ENCODE measurements at places on chromosomes 2 and 18.

DNA sequence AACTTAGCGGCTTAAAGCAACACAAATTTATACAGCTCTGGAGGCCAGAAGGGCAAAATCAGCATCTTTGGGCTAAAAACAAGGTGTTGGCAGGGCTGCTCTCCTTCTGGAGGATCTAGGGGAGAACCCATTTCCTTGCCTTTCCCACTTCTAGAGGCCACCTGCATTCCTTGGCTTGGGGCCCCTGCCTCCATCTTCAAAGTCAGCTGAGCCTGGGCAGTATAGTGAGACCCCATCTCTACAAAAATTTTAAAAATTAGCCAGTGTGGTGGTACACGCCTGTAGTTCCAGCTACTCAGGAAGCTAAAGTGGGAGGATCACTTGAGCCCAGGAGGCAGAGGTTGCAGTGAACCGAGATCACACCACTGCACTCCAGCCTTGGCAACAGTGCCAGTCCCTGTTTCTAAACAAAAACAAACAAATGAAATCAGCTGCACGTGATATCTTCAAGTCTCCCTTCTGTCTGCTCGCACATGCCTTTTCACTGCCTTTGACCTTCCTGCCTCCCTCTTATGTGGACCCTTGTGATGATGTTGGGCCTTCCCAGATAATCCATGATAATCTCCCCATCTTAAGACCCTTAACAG lies 200.6 kb downstream of the ZFP36L2 start:
- DNase-seq = no peak

- DNase-seq = peak; percentile 19
Measured at GRCh38 chr2:148674063-148675020, 29.8 kb downstream of the EPC2 start.

- peak; percentile 20 for DNase-seq
Measured at GRCh38 chr2:227033471-227034148, 130.4 kb downstream of the COL4A4 start.

DNA sequence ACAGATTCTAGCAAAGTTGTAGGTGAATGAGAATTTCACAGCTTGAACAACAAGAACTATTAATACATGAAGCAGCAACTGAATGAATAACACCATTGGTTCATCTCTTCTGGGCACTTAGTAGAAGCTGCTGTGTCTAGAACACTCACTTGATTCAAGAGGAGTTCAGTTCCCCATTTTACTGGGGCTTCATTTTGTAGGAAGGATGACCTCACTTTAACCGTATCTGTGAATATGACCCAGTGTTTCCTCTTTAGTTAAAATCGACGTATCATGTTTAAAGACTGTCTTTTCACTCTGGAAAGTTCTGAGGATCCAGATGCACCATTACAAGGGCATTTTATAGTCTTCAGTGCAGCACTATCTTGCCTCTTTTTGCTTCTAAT lies 47.8 kb downstream of the LRRTM1 start:
- DNase-seq = no peak

DNA sequence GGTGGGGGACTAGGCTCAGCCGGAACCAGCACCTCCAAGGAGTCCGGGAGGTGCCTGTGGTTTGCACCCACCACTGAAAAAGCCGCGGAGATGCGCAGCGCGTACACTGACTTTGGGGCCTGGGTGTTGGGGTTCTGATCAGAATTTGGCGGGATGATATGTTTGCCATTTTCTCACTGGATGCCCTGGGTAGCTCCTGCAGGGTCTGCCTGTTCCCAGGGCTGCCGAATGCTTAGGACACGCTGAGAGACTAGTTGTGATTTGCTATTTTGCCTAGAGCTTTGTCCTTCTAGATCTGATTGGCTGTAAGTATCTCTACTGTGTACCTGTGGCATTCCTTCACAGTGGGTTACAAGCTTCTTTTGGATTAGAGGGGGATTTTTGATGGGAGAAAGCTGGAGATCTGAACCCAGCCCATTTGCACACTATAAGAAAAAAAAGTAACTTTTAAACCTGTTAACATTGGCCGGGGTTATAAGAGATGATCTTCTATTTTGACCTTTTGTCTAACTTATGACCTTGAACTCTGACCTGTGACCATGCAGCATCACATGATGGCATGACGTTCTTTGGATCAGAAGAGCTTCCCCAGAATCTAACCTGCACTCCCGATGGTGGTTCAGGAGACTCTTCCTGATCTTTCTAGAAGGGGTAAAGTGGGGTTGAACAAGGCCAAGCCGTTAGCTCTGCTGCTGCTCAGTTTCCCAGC lies 1.6 kb downstream of the KCNE4 start:
- DNase-seq = no peak

DNA sequence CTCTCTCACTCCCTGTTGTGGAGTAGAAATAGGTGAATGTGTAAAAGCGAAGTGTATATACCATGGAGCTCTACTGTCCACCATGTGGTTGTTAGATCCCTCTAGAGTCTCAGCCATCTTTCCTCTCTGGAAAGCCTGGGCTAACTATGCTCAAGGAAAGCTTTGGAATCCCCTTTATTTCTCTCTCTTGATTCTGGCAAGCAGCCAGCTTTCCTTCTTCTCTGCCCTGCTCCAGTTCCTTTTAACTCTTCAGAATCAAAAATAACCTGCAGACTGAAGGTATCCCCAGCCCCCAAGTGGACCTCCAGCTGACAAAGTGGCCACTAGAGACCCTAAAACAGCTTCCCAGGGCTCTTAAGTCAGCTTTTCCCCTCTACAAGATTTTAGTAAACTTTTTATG lies 381.9 kb downstream of the PLCL1 start:
- DNase-seq = no peak

DNA sequence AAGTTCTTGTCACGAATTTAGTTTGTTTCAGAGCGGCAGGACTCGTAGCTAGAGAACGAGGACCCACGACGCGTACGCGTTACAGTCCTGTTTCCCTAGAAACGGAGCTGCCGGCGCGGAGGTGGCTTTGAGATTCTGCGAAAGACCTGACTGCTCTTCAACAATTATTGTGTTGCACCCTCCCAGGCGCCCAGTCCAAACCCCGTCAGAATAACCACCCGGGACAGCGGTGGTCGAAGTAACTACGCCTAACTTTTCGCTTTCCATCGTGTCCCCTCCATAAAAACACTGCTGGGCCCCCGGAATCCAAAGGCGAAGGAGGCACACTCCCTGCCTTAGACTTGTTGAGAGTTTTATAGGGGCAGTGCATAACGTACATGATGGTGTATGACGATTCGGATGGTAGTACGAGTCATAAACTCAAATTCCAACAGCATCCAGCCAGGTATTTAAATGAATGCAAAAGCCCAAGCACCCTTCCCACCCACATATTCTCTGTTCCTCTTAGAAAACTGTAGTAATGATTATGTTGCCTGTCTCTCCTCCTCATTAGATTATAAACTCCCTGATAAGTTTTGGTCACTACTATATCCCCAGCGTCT lies 651 bp upstream of the STAM2 start:
- DNase-seq = no peak

- peak; percentile 6 for DNase-seq
Measured at GRCh38 chr2:240301256-240301795, 134.1 kb upstream of the GPC1 start.

DNA sequence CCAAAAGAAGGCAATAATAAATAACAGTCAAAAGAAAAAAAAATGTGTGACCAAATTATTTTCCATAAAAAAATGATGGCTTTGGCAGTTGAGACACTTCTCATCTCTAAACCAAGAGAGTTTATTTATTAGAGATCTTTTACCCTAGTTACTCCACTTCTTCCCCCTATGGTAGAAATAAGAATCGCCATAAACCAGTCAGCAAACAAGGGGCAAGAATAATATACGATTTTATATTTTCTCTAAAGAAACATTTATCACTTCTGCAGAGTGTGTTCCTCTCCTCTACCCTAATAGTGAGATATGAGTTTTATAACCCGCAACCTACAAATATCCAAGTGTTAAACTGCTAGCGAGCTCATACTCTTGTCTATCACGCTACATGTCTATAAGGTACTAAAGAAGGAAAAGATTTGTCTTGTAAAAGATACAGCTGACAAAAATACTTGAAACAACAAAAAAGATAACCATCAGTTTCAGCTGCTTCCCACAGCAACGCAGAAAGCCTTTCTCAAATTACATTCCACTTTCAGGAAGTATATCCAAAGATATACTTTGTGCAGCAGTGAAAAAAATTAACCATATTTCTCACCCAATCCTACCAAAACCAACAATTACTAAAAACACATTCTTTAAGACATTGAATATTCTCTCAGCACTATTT lies 2.3 kb downstream of the RNF103 start:
- no peak for DNase-seq

- no peak for DNase-seq
Measured at GRCh38 chr2:7904319-7904718, 777.5 kb upstream of the ID2 start.

DNA sequence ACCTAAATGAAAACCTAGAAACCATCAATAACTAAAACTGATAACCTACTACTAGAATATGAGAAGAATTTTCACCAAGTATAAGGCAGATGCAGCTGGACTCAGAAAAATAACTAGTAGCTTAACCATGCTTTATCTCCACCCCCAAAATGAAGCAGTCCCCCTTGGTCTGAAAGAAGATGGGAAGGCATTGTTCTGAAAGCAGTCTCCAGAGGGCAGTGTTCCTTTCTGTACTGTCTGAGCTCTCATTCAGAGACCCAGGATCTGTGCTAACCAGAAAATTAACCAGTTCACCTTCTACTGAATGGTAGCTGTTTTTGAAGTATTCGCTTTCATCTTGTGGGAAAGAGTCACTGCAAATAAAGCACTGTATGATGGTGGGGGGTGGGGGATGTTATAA lies 273.0 kb downstream of the PDE11A start:
- DNase-seq = no peak

DNA sequence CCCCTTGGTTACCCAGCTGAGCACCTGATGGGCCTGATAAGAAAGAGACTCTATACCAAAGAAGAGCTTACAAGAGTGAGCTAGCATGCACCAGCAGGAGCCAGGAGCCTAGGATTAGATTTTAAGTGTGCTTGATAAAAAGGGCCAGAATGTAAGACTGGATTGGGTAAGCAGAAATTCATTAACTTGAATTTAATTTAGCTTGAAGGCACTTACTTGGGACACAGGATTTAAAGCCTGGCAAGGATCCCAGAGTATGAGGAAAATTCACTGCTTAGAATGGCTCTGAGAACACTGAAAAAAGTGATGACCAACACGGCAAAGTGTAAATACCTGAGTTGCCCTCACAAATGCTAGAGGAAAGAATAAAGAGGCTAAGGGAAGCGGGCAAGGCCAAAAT lies 91.3 kb upstream of the RBBP8 start:
- no peak for DNase-seq

- no peak for DNase-seq
Measured at GRCh38 chr2:106572541-106573450, 85.6 kb downstream of the CD8B2 start.

DNA sequence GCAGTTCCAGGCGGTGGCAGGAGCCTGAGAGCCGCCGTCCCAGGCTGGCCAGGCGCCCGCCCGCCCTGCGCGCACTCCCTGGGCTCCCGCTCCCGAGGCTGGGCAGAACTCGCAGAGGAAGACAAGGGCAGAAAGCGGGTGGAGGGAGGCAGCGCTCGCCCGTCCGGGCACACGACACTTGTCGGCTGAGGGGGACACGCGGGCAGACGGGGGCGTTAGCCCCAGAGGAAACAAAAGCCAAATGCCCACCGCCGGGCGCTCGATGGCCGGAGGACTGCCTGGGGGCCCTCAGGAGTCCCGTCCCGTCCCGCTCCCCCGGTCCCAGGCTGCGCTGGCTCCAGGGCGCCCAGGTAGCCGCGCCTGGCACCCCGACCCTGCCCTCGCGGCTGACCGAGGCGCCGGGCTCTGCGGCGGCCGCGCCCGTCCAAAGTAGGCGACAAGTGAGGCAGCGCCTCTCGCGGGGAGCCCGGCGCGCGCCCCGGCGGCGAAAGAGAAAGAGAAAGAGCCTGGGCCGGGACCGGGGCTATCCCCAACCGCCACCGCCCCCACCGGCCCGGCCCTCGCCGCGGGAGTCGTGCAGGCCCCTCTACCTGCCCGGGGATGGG lies 491 bp downstream of the L3MBTL4 start:
- DNase-seq = peak; percentile 15

GRCh38 chr18:2486426-2486825 lies 84.9 kb downstream of the METTL4 start:
- no peak for DNase-seq

GRCh38 chr18:53380063-53380639 lies 844.3 kb downstream of the MBD2 start:
- no peak for DNase-seq

DNA sequence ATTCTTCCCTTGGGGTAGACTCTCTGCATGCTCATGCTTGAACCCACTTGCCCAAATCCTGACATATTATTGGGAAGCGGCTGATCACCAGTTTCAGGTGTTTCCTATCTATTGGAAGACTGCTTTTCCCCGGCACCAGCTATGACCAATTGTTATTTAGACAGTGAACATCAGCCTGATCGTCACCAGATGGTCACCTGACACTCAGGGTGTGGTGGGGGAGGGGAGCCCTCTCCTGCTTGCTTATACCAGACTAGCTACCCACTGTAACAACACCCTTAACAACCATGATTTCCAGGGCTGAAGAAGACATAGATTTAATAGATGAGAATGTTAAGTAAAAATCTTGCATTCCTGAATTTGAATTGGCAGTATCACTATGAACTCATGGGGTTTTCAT lies 44.3 kb downstream of the RBM43 start:
- no peak for DNase-seq

DNA sequence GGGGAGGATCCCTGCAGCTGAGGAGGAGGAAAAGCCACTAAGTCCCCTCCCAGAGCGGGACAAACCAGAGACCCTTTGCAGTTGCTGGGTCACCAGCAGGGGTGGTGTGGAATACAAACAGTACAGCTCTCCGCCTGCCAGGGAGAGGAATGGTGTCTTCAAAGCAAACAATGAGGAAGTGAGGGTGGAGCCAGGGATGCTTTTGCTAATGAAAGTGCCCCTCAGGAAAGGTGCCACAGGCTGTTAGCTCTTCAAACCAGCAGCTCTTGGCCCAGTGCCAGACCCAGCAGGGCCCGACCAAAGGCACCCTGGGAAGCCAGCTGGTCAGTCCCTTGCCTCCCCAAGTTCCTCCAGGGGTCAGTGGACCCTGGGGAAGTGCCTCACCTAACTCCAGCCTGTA lies 102.8 kb downstream of the HIBCH start:
- DNase-seq = no peak

DNA sequence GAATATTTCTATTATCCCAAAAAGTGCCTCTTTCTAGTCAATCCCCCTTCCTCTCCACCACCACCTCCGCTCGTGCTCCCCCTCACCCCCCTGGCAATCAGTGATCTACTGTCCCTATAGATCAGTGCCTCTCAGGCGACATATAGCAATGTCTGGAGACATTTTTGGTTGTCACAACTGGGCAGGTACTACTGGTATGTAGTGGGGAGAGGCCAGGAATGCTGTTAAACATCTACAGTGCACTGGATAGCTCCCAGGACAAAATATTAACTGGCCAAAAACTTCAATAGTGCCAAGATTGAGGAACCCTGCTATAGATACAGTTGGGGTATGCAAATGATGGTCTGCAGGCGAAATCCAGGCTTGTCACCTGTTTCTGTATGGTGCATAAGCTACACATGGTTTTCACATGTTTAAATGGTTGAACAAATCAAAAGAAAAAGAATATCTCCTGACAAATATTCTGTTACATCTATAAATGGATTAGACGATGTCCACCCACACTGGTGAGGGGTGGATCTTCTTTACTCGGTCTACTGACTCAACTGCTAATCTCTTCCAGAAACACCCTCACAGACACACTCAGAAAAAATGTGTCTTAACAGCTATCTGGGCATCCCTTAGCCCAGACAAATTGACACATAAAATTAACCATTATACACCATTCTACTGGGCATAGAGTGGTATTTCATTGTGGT lies 25.5 kb downstream of the DPYSL5 start:
- no peak for DNase-seq

All from activated CD8-positive, alpha-beta memory T cell treated with anti-CD3 and anti-CD28 coated beads, Interleukin-2, amount 50 U/mL, for 4 hours (primary cell).